Myocyte (in vitro differentiated cells): ENCODE measurements at places on chromosomes 6 and 20.

DNA sequence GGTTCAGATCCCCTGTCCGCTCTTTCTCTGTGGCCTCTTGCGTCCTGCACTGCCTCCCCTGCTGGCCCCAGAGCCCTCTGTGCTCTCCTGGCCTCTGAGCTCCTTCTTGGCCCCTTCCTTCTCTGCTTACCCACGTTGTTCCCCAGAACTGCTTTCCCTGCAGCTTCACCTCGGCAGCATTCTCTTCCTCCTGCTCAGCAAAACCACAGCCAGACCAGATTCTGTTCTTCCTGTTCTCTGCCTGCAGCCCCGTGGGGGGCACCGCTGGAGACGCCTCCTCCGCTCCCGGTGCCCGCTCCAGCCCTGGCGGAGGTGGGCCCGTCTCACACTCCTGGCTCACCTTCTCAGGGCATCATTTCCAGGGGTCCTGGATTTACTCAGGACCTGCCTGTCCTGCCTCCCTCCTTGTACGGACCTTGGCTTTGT, 59.7 kb downstream of the TCP11 start:
- DNase-seq, result no peak

DNA sequence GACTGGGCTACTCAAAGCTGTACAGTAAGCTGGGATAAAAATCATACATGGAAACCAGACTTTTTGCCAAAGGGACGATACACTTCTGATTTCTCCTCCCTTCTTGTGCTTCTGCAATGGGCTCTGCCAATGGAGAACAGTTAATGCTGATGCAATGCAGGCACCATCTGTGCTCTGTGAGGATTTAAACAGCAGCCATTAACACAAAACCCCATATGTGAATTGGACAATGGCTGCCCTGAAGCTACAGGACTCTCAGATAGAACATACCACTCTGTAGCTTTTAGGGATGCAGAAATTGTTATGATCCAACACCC, 71.9 kb downstream of the GJA10 start:
- no peak for DNase-seq

GRCh38 chr6:52647199-52647598, 23.7 kb upstream of the TMEM14A start:
- no peak for DNase-seq

DNA sequence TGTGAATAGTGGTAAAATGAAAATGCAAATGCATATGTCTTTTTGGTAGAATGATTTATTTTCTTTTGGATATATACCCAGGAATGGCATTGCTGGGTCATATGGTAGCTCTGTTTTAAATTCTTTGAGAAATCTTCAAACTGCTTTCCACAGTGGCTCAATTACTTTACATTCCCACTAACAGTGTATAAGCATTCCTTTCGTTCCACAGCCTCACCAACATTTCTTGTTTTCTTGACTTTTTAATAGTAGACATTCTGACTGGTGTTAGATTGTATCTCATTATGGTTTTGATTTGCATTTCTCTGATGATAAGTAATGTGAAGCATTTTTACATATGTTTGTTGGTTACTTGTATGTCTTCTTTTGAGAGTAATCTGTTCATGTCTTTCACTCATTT, 144.0 kb downstream of the SIM1 start:
- no peak for DNase-seq

DNA sequence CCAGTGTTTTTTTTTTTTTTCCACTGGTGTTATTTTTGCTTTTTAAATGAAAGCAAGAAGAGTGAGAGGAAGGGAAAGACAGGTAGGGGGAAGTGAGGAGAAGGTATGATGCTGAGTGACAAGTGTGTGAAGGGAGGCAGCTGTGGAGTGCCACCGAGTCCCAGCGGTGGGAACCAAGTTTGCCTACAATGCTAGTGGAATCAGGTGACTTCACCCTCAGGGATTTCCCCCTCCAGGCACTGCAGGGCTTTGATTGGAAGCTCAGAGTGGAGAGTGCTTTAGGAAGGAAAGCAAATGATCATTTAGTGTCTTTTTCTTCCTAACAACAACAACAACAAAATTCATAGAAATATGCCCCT, 120.5 kb upstream of the ENPP5 start:
- DNase-seq, result no peak

DNA sequence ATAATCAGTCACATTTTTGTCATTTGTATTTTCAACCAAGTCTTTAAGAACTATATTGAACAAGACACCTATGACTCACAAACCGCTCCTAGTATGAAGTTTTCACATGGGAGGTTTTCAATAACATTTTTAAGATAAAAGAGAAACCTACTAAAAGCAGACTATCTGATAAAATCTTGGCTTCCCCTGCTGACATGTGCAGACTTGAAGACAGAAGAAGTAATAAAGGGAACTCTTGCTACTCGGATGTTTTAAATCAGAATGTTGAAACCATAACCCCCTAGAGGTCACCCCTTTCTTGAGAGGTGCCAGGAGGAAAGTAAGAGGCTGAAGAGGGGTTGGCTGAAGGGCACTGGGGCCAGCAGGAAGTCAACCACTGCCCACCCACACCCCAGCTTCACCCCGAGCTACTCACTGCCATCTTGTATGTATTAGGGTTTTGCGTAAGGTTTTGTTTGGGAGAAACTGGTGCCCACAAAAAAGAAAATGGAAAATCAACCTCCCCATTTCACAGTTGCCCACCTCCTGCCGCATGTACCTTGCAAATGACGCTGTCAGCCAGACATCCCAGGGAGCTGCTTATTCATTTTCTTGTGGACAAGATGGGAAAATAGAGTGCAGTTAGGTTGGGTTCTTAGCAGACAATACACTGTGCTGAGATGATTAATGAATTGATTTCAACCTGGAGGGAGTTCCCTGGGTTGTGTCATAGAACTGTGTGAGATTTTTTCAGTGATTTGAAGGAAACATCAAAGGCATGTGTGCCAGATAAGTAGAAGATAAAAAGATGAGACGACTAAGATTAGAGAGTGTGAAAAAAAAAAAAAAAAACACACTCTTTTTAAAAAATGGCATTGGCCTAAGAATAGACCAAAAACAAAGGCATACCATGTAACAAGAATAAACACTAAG, 83.2 kb upstream of the TAB2 start:
- DNase-seq, result no peak

- DNase-seq, result no peak
These were observed 75.1 kb upstream of the DUSP22 start for GRCh38 chr6:217048-217659.

DNA sequence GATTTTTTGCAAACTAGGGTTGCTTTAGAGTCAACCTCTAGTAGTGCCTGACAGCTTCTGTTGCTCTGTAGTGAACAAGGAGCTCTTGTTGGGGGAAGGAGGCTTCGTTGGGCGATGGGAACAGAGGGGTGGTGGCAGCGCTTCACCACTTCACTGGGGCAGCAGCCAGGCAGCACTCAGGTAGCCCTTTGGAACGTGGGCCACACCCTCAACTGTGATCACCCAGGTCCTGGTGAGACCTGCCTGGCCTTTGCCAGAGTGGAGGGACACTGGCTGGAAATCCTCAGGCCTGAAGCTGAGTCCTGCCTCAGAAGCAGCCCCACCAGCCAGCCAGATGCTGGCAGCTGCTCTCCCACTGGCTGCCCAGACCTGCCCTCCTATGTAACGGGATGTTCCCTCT, 10.4 kb upstream of the EDN3 start:
- no peak for DNase-seq
